ENCODE measurements at places on chromosomes 7 and 10.

DNA sequence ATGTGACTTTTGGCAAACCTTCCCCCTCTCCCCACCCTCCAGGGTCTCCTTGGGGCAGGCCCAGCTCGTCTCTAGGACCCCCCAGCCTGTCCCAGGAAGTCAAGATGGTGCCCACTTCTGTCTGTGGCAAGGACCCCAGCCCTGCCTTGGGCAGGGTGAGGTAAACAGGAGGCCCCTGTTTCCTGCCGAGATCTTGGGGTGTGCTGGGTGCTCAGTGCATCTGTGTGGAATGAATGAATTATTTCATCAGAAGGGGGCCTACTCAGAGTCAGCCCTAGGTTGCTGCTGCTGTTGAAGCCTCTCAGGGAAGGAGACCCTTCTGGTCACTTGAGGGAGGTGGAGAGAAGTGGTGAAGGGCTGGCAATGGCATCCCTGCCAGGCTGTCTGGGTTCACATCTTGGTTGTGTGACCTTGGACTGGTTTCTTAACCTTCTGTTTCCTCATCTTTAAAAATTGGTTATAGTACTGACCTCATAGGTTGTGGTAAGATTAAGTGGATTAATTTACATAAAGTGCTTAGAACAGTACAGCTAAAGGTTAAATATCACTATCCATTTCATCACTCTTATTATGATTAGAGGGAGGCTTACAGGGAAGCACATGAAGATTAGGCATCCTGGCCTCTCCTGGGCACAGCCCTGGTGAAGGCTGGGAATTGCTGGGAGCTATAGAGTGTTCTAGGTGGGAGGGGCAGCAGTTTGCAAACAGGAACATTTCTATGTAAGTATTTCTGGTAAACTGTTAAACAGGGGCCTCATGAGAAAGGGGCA, 67.7 kb downstream of the ZMIZ1 start:
- no peak for DNase-seq

- DNase-seq: no peak
These were observed 3.5 kb upstream of the CCDC6 start for GRCh38 chr10:59909815-59910214.

DNA sequence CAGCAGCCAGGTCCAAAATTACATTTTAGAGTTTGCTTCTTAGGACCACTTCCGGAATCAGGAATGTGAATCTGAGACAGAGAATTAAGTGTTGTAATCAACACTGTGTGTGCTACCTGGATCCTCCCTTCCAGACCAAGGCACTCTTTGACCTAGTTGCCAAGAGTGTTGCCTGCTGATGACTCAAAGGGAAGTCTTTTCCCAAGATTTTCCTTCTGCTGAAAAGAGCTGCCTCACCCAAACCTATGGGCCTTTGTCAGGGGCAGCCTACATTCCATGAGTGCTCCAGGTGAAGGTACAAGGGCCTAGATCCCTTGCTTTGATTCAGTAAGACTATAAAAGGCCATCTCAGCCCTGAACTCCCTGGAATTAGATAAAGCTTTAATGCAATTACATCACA, 712.5 kb upstream of the ANKRD30A start:
- DNase-seq: no peak

GRCh38 chr10:72255977-72256729, 17.6 kb upstream of the DDIT4 start:
- no peak for DNase-seq

- DNase-seq: no peak
These were observed 657.0 kb downstream of the SDK1 start for GRCh38 chr7:3958109-3958483.

GRCh38 chr7:5064391-5065106, 18.9 kb downstream of the RBAK start:
- DNase-seq: no peak

- peak; percentile 35 for DNase-seq
These were observed 4.9 kb upstream of the SCD start for GRCh38 chr10:100341953-100342626.

DNA sequence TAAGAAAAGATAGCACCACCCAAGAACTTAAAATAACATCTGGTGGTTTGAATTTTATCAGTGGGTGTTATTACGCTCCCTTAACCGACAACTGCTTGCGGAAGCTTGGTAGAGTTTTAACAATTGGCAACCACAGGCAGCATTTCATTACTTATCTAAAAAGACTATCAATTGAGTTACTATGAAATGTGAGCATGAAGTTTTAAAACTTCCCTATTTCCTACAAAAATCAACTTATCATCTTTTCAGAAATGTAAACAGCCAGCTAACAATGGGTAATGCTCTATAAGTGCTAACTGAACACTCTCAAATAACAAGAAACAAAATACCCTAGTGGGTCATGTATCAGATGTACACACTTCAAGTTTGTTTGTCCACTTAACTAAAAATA, 68.8 kb downstream of the OSBPL3 start:
- DNase-seq: no peak

DNA sequence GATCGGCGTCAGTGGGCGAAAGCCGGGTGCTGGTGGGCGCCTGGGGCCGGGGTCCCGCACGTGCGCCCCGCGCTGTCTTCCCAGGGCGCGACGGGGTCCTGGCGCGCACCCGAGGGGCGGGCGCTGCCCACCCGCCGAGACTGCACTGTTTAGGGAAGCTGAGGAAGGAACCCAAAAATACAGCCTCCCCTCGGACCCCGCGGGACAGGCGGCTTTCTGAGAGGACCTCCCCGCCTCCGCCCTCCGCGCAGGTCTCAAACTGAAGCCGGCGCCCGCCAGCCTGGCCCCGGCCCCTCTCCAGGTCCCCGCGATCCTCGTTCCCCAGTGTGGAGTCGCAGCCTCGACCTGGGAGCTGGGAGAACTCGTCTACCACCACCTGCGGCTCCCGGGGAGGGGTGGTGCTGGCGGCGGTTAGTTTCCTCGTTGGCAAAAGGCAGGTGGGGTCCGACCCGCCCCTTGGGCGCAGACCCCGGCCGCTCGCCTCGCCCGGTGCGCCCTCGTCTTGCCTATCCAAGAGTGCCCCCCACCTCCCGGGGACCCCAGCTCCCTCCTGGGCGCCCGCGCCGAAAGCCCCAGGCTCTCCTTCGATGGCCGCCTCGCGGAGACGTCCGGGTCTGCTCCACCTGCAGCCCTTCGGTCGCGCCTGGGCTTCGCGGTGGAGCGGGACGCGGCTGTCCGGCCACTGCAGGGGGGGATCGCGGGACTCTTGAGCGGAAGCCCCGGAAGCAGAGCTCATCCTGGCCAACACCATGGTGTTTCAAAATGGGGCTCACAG, 1.1 kb downstream of the EGFR start:
- DNase-seq: no peak

DNA sequence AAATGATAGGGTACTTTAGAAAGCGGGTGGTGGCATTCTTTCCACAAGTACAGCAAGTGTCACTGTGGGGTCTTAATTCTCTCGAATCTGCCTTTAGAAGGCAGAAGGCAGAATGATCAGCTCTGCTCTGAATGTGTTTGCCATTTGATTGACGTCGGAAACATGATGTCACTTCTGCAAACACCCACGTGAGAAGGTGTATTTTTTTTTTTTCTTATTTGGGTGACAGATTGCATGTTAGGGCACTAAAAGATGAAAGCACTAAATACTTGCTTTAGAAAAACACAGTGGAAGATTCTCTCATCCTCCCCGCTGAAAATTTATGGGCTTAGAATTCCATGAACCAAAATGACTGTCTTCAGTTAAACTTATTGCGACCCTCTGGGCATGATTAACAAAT, 150.2 kb downstream of the TCF7L2 start:
- DNase-seq: no peak

- no peak for DNase-seq
These were observed 9.1 kb upstream of the SLC29A3 start for GRCh38 chr10:71309919-71310318.

GRCh38 chr7:158638001-158638400, 50.4 kb upstream of the PTPRN2 start:
- DNase-seq: no peak

DNA sequence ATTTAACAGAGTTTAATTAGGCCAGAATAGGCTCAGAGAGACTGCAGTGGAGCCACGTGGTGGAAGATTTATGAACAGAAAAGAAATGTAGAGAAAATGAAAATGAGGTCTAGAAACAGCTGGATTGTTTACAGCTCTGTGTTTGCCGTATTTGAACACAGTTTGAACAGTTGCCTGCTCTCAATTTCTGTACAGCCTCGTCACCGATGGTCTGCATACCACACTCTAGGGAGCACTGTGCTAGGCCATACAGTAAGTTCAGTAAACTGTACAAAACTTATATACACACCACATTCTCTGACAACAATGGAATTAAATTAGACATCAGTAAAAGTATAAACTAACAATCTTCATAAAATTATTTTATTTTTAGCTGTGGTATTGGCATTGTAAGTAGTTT, 11.1 kb upstream of the CYP2E1 start:
- no peak for DNase-seq

DNA sequence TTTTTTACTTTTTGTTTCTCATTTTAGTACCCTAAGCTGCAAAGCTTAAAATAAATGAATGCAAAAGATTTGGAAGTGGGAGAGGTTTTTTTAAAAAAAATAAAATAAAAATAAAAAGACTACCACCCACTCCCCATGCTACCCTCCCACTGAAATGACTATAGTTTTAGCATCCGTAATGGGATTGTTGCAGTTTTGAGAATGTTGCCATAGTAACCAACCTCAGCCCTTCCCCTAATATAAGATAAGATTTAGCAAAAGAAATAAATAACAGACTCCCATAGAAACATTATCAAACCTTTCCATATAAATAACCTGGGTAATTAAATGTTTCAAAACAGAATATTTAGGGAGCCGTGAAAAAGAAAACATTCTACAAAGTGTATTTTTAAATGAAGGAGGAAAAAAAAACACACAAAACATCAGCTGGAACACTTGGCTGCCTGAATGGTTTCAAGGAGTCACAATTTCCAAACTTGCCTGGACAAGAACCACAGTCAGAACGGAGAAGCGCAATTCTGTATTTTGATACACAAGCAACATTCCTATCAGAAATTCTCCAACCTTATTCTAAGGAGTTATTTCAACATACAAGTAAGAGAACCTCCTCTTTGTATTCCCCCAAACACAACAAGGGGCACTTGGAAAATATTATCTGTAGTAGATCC, 57.4 kb downstream of the DGKI start:
- no peak for DNase-seq

DNA sequence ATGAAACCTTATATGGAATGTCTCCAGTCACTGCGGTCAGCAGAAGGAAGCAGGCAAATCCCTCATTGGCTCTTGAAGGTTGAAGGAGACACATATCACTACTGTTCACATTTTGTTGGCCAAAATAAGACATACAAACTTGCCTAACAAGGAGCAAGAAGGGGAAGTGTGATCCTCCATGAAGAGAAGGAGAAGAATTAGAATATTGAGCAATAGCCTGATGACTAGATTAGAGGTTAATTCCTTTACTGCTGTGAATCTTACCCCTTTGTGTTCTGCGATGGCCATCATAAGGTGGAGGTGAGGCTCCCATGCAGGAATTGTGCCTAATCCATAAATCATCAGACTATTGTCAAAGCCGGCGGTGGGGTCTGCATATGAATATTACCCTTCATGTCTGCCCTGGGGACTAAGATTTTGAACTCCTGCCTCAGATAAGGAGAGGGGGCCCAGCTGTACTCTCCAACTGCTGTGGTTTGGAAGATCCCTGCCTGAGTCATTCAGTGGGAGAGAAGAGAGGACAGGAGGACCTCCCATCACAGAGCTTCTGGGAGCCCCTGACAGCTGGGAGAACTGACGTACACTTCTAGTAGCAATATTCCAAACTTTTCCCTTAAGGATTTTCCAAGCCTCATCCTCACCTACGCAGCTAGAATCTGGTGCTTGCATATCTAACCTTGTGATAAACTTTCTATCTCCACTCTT, 398.5 kb downstream of the REEP3 start:
- no peak for DNase-seq

- DNase-seq: peak; percentile 82
These were observed 1.4 kb downstream of the FXYD4 start for GRCh38 chr10:43372765-43373361.

DNA sequence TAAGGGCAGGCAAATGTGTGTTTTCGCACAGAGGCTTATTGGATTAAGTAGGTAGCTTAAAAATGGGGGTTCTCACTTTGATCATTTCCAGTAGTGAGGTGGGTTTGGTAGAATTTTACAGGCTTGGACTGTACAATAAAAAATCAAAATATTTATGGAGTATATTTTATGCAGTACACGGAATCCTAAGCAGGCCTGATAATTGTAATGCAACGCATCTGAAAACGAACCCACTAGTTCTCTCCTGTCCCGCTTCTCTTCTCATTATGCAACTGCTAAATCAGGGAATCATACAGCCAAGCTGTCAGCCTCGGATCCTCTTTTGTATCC, 377 bp upstream of the POLR1F start:
- no peak for DNase-seq

- DNase-seq: no peak
These were observed 54.3 kb downstream of the ZNF438 start for GRCh38 chr10:30977385-30977784.

GRCh38 chr7:76011442-76011861, 17.1 kb upstream of the TMEM120A start:
- no peak for DNase-seq

GRCh38 chr7:158863611-158864506, 7.5 kb downstream of the DYNC2I1 start:
- DNase-seq: no peak

- no peak for DNase-seq
These were observed 154.3 kb downstream of the ZNF365 start for GRCh38 chr10:62528441-62528840.

DNA sequence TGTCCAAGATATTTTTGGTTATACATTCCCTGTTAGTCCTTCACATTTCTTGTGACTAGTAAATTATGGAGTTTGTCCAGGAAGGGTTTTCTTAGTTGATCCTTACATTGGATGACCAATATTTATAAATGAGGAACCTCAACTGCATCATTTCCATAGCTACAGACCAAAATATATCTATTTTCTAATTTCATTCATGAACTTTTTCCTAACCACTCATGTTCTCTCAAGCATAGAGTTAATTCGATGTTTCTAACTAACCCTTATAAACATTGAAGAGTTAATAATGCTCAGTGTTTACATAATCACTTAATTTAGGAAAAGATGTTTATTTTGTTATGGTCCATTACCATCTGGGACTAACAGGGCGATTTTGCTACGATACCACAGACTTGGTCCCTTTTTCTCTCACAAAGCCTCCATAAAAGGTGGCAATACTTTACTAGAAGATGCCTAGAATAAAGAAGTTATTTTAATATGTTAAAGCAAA, 591.0 kb downstream of the MAGI2 start:
- no peak for DNase-seq

DNA sequence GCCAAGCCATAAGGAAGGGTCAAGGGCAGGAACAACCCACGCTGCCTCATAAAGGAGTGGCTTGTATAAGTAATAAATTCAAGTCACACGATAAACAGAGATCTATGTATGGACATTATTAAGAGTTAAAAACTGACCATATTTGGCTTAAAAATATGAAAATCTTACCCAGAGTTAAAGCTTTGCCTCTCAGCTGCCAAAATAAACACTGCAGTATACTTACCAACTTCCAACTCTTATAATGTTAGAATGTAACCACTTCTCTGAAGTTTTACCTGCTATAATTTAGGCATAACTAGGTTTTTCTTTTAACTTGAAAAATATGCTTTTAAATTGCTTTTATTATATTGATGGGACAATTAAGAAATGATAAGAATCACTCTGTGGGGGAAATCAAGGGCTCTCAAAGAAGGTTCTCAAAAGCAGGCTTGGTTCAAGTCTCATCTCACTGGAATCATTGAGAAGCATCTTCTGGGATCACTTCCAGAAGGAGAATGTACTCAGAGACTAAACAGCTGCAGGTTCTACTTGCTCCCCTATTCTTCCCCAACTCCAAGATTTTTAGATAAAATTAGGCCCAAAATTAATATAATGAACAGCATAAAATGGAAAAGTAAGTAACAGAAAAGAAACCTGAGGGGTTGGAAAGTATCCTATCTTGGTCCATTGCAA, 16.1 kb upstream of the CAV2 start:
- no peak for DNase-seq

Measured in nucleus accumbens (tissue), 56 donors.